ENCODE measurements at places on chromosomes 12 and 14.

DNA sequence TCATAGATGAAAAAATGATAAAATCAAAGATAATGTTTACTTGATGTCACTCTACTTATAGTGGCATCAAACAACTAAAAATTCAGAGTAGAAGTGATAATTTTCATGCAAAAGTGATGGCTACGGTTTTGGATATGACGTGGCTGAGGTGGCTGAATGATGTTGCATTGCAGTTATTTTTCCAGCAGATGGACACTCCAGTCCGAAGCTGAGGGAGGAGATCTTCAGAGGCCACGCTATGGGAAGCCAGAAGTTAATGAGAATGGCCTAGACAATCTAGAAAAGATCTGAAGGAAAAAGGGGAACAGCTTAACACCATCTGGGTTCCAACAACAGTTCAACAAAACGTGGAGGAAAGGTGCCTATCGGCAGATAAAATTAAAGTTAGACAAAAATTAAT, 279.8 kb downstream of the SOX5 start:
- no peak for DNase-seq

DNA sequence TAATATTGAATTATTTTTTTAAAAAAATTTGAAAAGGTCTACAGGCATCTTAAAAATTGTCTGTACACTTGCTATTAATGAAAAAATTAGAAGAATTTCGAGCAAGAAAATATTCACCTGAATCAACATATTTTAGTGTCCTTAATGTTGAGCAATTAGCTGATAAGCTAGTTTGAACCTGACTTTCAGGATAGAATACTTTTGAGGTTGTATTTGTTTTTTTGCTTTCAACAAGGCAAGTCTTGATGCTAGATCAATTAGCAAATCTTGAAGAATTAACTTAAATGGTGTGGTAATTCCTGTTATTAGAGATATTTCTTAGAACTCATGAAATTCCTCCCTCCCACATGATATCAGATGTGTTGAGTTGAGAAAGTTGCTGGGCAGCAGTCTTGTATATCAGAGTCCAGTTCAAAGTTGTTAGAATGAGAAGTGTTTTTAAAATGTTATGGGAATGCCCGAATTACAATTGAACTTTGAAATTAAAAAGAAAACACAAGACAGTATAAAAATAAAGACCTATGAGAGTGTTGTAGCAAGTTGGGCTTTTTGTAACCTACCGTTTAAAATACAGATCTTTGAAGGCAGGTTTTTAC, 119.2 kb downstream of the TRMT5 start:
- no peak for DNase-seq

GRCh38 chr14:65421201-65421981, 8.9 kb downstream of the FUT8 start:
- no peak for DNase-seq

GRCh38 chr14:32654106-32654505, 284.6 kb upstream of the NPAS3 start:
- DNase-seq = no peak

- no peak for DNase-seq
Observed at GRCh38 chr14:55245657-55246268, 25.5 kb upstream of the FBXO34 start.

GRCh38 chr12:52268212-52268611, 6.2 kb upstream of the KRT86 start:
- DNase-seq = no peak

DNA sequence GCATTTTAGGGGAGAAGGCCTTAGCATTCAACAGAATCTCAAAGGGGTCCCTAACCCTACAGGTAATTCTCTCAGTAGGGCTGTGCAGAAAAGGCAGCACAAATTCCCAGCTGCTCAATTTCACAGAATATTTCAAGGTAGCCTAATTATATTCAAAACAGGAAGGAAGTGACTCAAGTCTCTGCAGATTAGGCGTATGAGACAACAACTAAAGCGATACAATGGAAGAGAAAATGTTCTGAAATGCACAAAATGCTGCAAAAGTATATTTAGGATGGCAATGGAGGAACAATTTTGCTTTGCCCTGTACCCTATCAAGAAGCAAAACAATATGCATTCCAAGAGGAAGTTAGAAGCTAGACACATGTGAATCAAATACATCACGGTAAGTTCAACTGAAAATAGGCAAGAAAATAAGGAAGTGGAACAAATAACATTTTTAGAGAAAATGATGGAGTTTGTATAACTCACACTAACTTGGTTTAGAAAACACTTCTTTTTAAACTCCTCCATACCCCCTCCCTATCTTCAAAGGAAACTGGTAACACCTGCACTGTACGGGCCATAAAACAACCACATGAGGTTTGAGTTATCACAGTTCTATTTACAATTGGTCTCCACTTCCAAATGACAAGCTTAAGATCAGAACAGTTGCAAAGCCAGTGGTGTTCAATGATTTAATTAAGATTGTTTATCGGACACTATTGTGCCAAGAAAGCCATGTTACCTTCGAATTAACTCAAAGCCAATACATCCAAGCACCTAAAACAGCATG, 1.6 kb downstream of the GIT2 start:
- DNase-seq = no peak
